Sigmoid colon (tissue), 7 donors: ENCODE measurements at places on chromosomes 7 and 10. TPM values are rescaled to one million over a fixed set of nuclear protein-coding genes. Genes with fewer than 3 reads are reported as not detected.

- H3K4me3 ChIP-seq = no peak overlapping the region
- no peaks in the 10 kb centered on the region for H3K4me1 ChIP-seq
- no peak overlapping the region for H3K27ac ChIP-seq
- H3K27me3 ChIP-seq = no peaks in the 10 kb centered on the region
Measured at GRCh38 chr10:47095848-47096612, 184.8 kb downstream of the PTPN20 start.

- no peaks in the 10 kb centered on the region for H3K27me3 ChIP-seq
- H3K4me1 ChIP-seq = no peaks in the 10 kb centered on the region
- H3K4me3 ChIP-seq = no peak overlapping the region
- no peak overlapping the region for H3K27ac ChIP-seq
Measured at GRCh38 chr7:14446829-14447228, 455.7 kb downstream of the DGKB start.

- no peak for DNase-seq
- H3K27ac ChIP-seq = no peak overlapping the region
- peaks cover 6% of the 10 kb centered on the region for H3K36me3 ChIP-seq
- no peaks in the 10 kb centered on the region for H3K4me1 ChIP-seq
- no peaks in the 10 kb centered on the region for H3K27me3 ChIP-seq
Measured at GRCh38 chr10:5935628-5936027, 41.7 kb downstream of the IL15RA start.

DNA sequence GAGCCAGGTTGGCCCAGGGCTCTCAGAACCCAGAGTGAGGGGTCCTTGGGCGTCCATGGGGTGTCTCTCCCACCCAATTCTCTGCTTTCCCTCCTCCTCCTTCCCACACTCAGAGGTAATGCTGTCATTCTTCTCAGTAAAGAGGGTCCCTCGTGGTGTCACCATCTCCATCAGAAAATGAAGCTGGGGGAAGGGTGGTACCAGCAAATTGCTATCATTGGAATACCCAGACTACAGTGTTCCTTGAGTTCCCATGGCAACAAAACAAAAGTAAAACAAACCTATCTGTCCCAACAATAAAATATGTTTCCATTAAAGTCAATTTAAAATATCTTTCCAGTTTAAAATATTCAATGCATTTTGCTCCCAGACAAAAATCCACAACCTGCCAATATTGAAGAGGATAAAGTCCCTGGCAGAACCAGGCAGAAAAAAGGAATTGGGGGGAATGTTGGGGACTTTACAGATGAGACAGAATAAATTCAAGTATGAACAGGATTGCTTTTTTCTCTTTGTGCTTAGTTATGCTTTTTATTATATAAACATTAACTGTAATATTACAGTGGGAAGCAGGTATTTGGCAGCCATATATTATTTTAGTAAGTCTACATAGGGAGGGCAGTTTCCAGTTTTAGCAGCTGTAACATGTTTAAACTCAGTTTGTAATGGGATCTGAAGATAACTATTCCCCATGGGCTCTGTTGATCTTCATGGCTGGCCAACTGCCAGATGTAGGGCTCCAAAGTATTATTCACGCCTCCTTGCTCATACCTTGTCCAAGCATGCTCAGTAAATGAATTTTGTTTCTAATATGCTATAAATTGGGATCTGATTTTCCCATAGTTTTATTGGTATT, 182.1 kb downstream of the ARID5B start:
- no peaks in the 10 kb centered on the region for H3K4me1 ChIP-seq
- H3K36me3 ChIP-seq = peaks cover 42% of the 10 kb centered on the region
- peak; percentile 84 for DNase-seq
- H3K4me3 ChIP-seq = no peak overlapping the region
- peak overlapping the region; percentile 83 for H3K27ac ChIP-seq
- no peaks in the 10 kb centered on the region for H3K27me3 ChIP-seq

The HOXA7 gene
- 18.0 TPM for polyA plus RNA-seq

The C10orf105 gene
- polyA plus RNA-seq = not detected

The OR9A2 gene
- polyA plus RNA-seq = not detected
